Hematopoietic multipotent progenitor cell (in vitro differentiated cells): ENCODE measurements at places on chromosomes 7 and 10. TPM values are rescaled to one million over a fixed set of nuclear protein-coding genes. Genes with fewer than 3 reads are reported as not detected.

GRCh38 chr10:72228318-72228751 is 12.3 kb upstream of the ASCC1 start:
- DNase-seq: no peak

GRCh38 chr10:34615770-34616169 is 199.3 kb downstream of the PARD3 start:
- no peak for DNase-seq

DNA sequence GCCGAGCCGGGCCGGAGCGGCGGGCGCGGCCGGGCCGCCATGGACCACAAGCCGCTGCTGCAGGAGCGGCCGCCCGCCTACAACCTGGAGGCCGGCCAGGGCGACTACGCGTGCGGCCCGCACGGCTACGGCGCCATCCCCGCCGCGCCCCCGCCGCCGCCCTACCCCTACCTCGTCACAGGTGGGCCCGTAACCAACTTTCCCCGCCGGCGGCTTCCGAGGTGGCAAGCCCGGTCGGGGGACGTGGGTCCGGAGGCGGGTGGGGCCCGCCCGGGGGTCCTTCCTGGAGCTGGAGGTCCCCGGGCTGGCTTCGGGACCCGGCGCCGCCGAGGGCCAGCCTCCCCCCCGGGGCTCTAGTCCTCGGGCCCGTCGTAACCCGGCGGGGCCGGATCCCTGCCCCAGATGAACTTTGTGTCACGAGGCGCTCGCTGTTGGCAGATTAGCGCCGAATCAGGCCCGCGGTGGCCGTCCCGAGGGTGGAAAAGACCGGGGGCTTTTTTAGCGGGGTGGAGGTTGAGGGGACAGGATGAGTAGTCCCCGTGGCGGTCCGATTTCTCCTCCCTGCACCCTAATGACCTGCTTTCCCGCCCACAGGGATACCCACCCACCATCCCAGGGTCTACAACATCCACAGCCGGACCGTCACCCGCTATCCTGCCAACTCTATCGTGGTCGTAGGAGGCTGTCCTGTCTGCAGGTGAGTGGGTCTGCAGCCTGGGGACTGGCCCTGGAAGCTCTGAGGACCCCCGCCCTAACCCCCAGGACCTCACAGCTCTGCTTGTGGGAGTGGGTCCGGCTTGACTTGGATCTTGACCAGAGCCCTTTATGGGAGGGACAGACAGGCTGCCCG is 496 bp downstream of the BRI3 start:
- peak; percentile 17 for DNase-seq

The CLRN3 gene
- not detected for total RNA-seq

The PNLIPRP3 gene
- not detected for total RNA-seq

GRCh38 chr10:74675484-74675883 is 150.9 kb upstream of the KAT6B start:
- DNase-seq: no peak

The HABP2 gene
- total RNA-seq: 0.27 TPM

GRCh38 chr10:72016608-72017300 is 52.6 kb downstream of the CHST3 start:
- DNase-seq: no peak

The MYOZ1 gene
- total RNA-seq: not detected

GRCh38 chr7:135377171-135377570 is 132.7 kb downstream of the CNOT4 start:
- no peak for DNase-seq

- DNase-seq: no peak
These were observed 113.3 kb downstream of the CYTH3 start for GRCh38 chr7:6159097-6159483.

The LIPF gene
- total RNA-seq: not detected

- no peak for DNase-seq
These were observed 5.5 kb downstream of the JAZF1 start for GRCh38 chr7:28174901-28175661.

- no peak for DNase-seq
These were observed 202.4 kb downstream of the GLRX3 start for GRCh38 chr10:130338636-130339024.

DNA sequence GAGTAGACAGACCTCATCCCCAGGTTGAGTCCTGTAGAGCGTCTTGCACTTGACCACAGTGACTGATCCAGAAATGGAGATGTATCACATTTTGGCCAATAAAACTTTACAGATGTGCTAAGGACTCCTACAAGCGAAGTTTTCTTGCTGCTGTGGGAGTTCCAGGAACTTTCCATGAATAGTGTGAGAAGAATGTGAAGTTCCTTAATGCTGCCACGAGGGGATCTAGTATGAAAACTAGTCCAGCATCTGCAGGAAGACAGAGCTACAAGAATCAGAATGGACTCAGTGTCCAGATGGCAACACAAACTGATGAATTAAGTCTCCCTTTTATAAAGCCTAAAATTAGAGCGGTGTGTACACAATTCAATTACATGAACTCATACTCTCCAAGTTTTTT is 14.8 kb upstream of the LSM8 start:
- DNase-seq: no peak

DNA sequence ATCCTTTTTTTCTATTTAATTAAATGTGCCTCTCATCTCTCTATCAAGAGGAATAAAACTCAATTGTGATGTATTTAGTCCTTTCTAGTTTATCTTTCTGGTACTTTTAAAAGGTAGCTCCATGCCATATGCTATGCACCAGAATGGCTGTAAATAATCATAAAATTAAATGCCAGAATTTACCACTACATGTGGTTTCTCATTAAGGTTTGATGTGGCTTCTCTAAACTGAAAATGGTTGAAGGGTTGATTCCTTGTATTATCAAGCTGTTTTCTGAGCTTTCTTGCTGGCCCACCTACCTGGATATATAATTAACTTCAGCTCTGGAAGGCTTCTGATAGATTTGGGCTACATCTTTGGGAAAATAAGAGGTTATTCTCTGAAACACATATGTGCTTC is 171.9 kb upstream of the RHOBTB1 start:
- DNase-seq: no peak

DNA sequence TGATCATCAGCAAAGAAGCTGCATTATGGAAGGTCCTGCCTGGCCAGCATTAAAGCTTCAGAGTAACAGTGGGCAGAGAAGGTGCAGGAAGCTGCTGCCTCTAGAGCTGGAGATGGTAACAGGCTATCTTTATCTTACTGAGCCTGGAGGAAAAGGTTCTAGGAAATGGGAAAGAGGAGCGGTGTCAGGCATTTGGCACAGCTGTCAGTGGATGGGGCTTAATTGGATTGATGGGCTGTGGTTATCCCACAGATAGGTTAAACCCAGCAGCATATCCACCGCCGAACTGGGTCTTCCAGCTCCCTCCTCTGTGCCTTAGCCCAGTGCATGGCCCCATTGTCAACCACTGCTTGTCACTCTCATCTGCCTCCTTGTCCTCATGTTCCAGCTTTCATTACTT is 127.6 kb downstream of the CCNY start:
- no peak for DNase-seq

The DHX32 gene
- 15.1 TPM for total RNA-seq

- DNase-seq: no peak
These were observed 45.3 kb upstream of the ZMIZ1 start for GRCh38 chr10:79023240-79024162.

- no peak for DNase-seq
These were observed 7.1 kb downstream of the FGFR2 start for GRCh38 chr10:121591186-121591585.

GRCh38 chr10:97889461-97890265 is 40.0 kb downstream of the GOLGA7B start:
- peak; percentile 22 for DNase-seq

GRCh38 chr7:102410918-102411317 is 14.8 kb downstream of the PRKRIP1 start:
- DNase-seq: no peak

The ZPBP gene
- total RNA-seq: 0.81 TPM

DNA sequence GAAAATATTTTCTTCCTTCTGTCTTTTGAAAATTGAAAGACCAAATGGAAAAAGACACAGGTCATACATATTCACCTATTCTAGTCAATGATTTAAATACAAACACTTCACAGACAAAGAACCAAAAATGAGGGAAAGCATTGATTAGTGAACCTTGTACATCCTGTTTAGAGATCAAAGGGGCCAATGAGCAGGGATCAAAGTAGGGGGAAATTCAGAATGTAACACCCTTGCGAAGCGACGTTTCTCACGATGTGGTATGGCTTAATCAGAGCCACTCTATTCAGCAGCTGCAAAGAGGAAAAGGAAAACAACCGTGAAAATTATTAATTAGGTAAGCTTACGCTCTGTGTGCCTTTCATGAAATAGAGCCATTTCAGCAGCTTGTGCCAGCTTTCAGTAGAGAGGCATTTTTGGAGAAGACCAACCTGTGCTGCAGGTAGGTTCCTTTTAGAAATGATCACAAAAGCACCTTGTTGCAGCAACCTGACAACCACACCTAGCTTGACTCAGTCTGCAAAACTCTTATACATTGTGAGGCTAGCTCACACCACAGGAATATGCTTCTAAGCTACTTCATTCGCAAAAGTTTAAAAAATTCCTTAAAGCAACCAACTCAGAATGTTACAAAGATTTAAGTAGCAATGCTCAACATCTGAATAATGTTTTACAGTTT is 78.0 kb downstream of the DKK1 start:
- no peak for DNase-seq

The TMEM270 gene
- not detected for total RNA-seq

DNA sequence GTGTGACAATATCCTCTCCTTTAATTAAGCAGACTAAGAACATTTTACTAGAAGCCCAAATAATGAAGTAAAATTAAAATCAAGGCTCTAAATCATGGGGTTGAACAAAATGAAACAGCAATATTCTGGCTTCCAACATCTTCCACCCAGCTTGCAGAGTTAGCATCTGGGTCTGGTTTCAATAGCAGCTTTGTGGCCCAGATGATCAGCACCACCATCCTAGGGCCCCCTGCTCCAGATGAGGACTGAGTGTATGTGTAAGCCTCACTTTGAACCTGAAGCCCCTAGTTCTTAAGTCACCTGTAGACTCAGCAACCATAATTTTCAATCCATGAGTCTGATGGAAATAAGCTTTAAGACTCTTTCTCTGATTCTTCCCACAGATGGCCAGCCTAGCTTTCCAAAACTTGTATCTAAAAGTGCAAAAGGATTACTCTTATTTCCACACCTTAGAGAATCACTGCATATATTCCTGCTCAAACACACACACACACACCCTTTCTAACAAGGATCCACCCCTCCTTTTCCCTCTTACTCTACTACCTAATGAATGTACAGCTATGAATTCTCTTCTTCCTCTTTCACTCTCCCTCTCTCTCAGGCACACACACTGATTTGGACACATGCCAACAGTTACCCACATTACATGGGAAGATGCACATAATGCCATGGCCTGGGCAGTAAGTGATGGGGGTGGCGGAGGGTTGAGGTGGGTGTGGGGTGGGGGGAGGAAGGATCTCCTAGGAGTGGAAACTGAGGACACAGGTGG is 3.5 kb downstream of the DENND11 start:
- DNase-seq: no peak

GRCh38 chr10:90130321-90131086 is 429.1 kb downstream of the KIF20B start:
- no peak for DNase-seq

- no peak for DNase-seq
These were observed 538 bp downstream of the AHCYL2 start for GRCh38 chr7:129225206-129225930.

DNA sequence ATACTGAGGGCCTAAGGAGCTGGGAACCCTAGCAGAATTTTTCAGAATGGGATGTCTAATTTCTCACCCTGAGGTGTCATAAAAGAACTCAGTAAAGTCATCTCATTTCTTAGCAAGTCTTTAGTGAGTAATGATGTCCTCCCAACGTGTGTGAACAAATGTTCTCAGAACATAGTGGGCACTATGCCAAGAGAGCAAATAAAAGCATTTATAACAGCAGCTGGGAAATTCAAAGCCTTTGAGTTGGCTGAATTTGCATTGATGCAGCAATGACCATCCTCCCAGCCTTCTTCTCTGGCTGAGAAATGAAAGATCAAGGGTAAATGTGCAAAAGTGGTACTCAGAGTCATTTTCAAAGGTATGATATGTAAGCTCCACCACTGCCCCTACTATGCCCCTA is 109.4 kb downstream of the FAM107B start:
- DNase-seq: no peak

DNA sequence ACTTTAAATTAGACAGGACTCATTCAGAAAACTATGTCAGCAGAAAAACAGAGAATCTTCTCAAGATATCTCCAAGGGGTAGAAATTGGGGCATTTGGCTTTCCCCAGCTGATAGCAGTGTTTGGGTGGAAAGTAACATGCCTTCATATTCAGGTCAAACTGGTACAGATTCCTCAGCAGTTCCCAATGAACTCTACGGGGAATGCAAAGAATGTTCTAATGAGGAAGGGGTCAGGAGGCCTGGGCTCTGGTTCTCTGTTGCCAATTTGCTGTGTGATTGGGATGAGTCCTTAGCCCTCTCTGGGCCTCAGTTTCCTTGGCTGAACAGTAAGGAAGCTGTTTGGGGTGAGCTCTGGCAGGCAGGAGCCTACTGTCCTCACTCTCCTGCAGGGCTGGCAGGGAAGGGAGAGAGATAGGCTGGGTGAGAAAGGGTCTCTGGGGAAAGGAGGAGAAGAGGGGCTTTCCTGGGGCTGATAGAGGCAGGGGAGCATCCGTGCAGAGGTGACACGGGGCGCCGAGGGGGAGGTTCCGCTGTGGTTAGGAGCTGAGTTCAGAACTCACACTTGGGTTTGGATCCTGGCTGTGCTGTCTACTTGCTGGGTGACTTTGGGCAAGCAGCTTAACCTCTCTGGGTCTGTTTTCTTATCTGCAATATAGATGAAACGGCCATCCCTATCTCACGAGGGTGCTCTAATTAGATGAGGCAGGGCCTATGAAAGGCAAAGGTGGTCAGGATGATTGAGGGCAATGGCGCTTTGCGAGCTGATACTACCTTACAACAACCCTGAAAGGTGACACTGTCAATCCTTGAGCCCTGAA is 45.1 kb downstream of the SPOCK2 start:
- no peak for DNase-seq

The RBP4 gene
- total RNA-seq: not detected

The LEP gene
- total RNA-seq: under 0.01 TPM

GRCh38 chr10:131266936-131267813 is 44.3 kb downstream of the TCERG1L start:
- DNase-seq: no peak

GRCh38 chr10:87702973-87703294 is 43.3 kb downstream of the PAPSS2 start:
- no peak for DNase-seq

The NSUN6 gene
- total RNA-seq: 12.1 TPM

The SEM1 gene
- total RNA-seq: 4.3 TPM

DNA sequence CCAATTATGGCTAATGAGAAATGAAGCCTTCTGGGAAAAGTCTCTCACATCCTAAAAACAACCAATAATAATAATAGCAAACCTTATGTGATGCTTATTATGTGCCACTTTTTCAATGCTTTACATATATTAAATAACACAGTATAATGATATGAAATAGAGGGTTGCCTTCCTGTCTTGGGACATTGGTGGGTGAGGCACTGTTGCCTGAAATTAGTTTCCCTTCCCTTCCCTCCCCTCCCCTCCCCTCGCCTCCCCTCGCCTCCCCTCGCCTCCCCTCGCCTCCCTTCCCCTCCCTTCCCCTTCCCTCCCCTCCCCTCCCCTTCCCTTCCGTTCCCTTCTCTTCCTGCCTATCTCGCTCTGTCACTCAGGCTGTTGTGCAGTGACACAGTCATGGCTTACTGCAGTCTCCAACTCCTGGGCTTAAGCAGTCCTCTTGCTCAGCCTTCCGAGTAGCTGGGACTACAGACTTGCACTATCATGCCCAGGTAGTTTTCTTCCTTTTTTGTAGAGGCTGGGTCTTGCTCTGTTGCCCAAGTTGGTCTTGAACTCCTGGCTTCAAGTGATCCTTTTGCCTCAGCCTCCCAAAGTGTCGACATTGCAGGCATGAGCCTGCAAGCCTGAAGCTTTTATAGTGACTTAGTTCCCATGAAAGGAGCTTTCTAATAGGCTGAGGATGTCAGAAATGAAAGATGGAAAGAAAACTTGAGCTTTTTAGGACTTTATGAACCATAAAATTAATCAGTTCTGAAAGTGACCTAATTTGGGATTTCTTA is 47.9 kb downstream of the PHTF2 start:
- DNase-seq: no peak
